ENCODE measurements at places on chromosomes 12 and 14.

- no peak for DNase-seq
These were observed 1.8 kb downstream of the PTPN6 start for GRCh38 chr12:6952863-6953441.

- DNase-seq, result no peak
These were observed 3.8 kb downstream of the AQP6 start for GRCh38 chr12:49976557-49976956.

DNA sequence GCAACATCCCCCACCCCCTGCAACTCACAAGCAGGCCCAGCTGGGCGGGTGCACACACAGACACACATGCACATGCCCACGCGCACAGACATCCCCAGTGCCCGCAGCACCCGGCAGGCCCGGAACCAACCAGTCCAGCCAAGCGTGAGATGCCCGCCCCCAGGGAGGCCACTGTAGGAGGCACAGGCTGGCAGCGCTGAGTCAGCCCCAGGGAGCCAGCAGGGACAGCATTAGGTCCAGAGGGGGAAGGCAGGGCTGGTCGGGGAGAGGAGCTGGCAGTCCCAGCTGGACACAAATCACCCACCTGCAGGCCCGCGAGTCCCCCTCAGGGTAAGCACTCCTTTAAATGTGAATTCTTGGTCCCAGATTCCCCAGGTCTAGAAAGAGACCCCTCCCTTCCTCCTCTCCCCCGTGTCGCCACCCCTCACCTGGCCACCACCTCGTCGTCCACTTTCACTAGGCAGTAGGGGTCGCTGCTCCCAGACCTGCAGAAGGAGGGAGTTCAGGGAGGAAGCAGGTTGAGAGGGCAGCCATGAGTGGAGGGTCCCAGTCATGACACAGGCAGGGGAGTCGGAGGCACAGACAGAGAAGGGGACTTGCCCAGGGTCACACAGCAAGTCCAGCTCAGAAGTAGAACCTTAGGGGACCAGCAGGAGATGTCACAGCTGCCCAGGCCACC is 5.0 kb downstream of the RASAL1 start:
- DNase-seq, result peak; percentile 59

- no peak for DNase-seq
These were observed 7.2 kb downstream of the THAP2 start for GRCh38 chr12:71671311-71671710.

GRCh38 chr12:30985814-30986452 is 59.4 kb downstream of the TSPAN11 start:
- DNase-seq, result peak; percentile 72

DNA sequence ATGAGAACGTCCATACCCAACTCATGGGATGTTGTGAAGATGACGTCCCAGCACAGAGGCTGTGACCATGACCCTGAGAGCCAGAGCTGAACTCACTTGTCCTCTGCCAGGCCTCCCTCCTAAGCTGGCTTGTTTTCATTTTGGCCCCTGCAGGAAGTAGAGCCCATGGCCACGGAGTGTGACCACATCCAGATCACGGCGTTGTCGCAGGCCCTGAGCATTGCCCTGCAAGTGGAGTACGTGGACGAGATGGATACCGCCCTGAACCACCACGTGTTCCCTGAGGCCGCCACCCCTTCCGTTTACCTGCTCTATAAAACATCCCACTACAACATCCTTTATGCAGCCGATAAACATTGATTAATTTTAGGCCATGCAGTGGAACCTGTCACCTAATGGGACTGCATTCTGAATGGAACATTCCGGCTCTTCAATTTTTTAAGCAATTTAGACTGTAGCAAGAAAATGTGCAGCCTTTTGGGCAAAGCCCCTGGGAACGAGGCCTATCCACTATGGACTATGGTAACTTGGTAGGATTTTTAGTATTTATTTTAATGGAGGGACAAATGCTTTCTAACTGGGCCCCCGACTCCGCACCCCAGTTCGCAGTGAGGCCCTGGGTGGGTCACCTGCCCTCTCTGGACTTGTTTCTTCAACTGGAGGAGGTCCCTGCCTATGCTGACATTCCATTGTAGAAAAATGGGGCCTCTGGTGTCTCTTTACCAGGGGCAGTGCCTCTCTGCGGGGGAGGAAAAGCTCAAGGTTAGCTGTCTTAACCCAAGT is 19.6 kb downstream of the OTUB2 start:
- DNase-seq, result no peak

DNA sequence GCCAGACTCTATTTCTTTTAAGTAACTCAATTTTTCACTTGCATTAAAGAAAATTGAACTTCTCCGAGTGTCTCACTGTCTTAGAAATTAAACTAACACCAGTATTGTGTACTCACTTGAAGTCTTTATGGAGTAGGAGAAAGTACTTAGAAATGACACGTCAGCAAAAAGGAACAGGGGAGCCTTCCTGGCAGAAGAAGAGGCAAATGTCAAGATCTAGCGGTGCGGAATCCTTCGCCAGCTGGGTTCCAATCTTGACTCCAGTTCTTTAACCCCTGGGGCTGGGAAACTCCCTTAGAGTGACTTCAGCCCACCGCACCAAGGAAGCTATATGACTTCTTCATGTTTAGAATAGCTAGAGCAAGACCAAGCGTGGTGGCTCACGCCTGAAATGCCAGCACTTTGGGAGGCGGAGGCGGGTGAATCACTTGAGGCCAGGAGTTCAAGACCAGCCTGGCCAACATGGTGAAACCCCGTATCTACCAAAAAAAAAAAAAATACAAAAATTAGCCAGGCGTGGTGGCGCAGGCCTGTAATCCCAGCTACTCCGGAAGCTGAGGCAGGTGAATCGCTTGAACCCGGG is 34.4 kb downstream of the WBP11 start:
- no peak for DNase-seq

DNA sequence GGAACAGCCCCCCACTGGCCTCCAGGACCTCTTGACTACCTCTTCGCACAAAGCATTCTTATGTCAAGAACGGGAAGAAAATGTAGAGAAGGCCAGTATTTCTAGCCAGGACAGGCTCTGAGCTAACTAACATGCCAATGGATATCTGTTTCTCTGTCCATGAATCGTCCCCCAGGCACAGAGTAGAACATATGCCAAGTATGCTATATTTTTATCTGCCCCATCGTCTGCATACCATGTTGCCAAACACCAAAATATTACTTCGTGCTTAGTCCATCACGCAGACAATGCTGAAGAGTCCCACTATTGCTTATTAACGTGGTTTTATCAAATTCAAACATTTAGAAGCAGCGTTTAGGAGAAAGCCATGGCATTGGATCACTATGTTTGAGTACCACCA is 151.4 kb upstream of the CPSF6 start:
- no peak for DNase-seq

GRCh38 chr12:24950231-24950834 is 1.4 kb upstream of the BCAT1 start:
- DNase-seq, result no peak
